ENCODE measurements at places on chromosomes 4 and X. TPM values are rescaled to one million over a fixed set of nuclear protein-coding genes. Genes with fewer than 3 reads are reported as not detected.

- no peak for DNase-seq
- H3K27me3 ChIP-seq, result peaks cover 8% of the 10 kb centered on the region
- H3K4me1 ChIP-seq, result no peaks in the 10 kb centered on the region
- no peaks in the 10 kb centered on the region for H3K36me3 ChIP-seq
These were observed 182.9 kb downstream of the COX18 start for GRCh38 chr4:72886602-72887001.

DNA sequence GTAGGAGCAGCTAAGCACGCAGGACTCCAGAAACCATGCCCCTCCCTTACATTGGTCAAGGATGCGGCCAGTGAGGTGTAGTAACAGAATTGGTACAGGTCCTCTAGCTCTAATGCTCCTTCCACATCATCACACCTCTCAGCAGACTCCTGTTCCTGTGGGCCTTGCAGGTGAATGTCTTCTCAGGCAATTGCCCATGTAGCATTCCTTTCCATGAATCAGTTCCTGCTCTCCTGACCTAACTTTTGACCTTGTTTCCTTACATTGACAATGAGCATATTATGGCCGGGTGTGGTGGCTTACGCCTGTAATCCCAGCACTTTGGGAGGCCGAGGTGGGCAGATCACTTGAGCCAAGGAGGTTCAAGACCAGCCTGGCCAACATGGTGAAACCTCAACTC lies 31.3 kb downstream of the MAP7D3 start:
- H3K27me3 ChIP-seq, result no peaks in the 10 kb centered on the region
- no peak overlapping the region for H3K4me3 ChIP-seq
- H3K4me1 ChIP-seq, result no peaks in the 10 kb centered on the region

- H3K4me3 ChIP-seq, result no peak overlapping the region
- H3K27me3 ChIP-seq, result peaks cover 3% of the 10 kb centered on the region
- no peak overlapping the region for H3K27ac ChIP-seq
- no peaks in the 10 kb centered on the region for H3K36me3 ChIP-seq
- DNase-seq, result no peak
These were observed 81.1 kb upstream of the AADAT start for GRCh38 chr4:170170861-170171260.

DNA sequence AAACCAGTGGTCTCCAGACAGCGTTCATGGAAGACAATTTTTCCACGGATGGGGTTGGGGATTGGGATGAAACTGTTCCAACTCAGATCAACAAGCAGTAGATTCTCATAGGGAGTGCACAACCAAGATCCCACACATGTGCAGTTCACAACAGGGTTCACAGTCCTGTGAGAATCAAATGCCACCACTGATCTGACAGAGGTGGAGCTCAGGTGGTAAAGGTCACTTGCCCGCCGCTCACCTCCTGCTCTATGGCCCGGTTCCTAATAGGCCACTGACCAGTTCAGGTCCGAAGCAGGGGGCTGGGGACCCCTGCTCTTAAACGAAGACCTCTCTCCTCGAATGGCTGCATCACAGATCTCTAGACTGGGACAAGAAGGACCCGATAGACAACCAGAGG lies 4.4 kb downstream of the APBB2 start:
- H3K4me3 ChIP-seq, result no peak overlapping the region
- peaks cover 3% of the 10 kb centered on the region for H3K36me3 ChIP-seq
- H3K4me1 ChIP-seq, result no peaks in the 10 kb centered on the region
- peaks cover 48% of the 10 kb centered on the region for H3K27me3 ChIP-seq
- no peak for DNase-seq
- H3K27ac ChIP-seq, result no peak overlapping the region

GRCh38 chr4:121077496-121077895 lies 5.2 kb upstream of the NDNF start:
- no peak for DNase-seq
- no peak overlapping the region for H3K27ac ChIP-seq
- H3K36me3 ChIP-seq, result peaks cover 3% of the 10 kb centered on the region
- H3K4me1 ChIP-seq, result peaks cover 10% of the 10 kb centered on the region

GRCh38 chr4:53920116-53920515 lies 144.3 kb downstream of the CHIC2 start:
- H3K36me3 ChIP-seq, result no peaks in the 10 kb centered on the region
- H3K4me1 ChIP-seq, result no peaks in the 10 kb centered on the region
- no peak for DNase-seq
- H3K27me3 ChIP-seq, result peaks cover 5% of the 10 kb centered on the region
- no peak overlapping the region for H3K4me3 ChIP-seq

DNA sequence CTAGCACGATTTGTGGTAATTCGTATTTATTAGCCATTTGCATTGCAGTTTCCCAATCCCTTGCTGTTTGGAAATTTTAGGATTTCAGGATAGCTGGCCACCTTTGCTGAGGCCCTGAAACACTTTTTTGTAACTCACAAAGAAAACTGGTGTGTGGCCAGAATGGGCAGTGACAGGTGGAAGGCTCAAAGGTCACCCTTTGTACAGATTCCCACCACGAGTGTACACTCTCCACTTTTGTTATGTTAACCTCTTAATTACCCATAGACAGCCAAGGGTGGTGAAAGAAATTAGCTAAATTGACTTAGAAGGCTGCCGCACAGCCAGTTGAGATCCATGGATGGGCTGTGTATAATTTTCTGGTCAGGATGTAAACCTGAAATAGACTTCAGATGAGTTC lies 109.7 kb upstream of the ARX start:
- H3K27me3 ChIP-seq, result peaks cover 28% of the 10 kb centered on the region
- no peaks in the 10 kb centered on the region for H3K4me1 ChIP-seq
- no peaks in the 10 kb centered on the region for H3K36me3 ChIP-seq

GRCh38 chrX:74422576-74423288 lies 1.4 kb downstream of the SLC16A2 start:
- DNase-seq, result no peak
- peak overlapping the region; percentile 86 for H3K4me3 ChIP-seq
- H3K4me1 ChIP-seq, result peaks cover 6% of the 10 kb centered on the region
- H3K36me3 ChIP-seq, result no peaks in the 10 kb centered on the region

GRCh38 chrX:123924186-123924585 lies 37.3 kb upstream of the STAG2 start:
- DNase-seq, result no peak
- no peaks in the 10 kb centered on the region for H3K36me3 ChIP-seq
- H3K4me3 ChIP-seq, result no peak overlapping the region
- H3K27ac ChIP-seq, result no peak overlapping the region
- no peaks in the 10 kb centered on the region for H3K4me1 ChIP-seq
- H3K27me3 ChIP-seq, result no peaks in the 10 kb centered on the region

GRCh38 chr4:16439768-16440167 lies 213.5 kb upstream of the TAPT1 start:
- no peaks in the 10 kb centered on the region for H3K36me3 ChIP-seq

DNA sequence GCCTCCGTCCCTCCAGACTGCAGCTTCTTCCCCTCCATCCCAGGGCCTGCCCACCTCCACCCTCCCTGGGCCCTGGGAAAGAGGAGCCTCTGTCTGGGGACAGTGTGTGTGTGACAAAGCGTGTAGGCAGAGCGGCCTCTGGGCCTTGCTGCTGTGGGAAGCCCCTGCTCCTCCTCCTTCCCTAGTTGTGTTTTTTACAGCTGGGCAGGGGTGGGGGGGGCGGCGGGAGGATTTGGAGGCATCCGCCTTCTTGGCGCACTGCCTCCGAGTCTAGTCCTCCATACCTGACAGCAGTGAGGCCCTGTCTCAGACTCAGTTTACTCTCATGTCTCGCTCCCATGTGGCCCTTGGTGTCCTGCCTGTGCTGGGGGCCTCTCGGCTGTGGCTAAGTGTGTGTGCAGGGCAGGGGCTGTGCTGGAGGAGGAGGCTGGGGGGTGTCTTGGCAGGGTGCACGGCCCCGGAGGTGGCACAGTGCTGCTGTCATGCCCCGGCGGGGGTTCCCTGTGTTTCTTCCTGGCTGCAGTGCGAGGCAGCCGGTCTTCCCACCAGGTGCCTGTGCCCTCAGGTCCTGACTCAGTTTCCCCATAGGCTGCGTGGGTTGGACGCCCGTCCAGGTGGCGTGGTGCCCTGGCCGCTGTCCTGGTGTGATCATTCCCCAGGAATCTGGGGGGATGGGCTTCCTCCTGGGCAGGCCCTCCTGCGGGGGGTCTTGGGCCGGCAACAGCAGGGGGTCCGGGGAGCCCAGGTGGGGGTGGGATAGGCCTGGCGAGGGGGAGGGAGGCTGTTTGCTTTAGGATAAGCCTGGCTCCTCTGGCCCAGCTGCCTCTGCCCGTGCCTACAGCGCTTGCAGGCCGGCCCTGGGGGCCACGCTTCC lies 7.0 kb downstream of the FGFRL1 start:
- H3K4me3 ChIP-seq, result no peak overlapping the region
- DNase-seq, result no peak
- H3K27me3 ChIP-seq, result no peaks in the 10 kb centered on the region
- no peak overlapping the region for H3K27ac ChIP-seq
- peaks cover 9% of the 10 kb centered on the region for H3K4me1 ChIP-seq
- H3K36me3 ChIP-seq, result no peaks in the 10 kb centered on the region

- DNase-seq, result no peak
- peaks cover 25% of the 10 kb centered on the region for H3K4me1 ChIP-seq
- H3K27me3 ChIP-seq, result no peaks in the 10 kb centered on the region
- H3K27ac ChIP-seq, result peak overlapping the region; percentile 44
These were observed 24.4 kb upstream of the GBA3 start for GRCh38 chr4:22668301-22668700.

- H3K36me3 ChIP-seq, result no peaks in the 10 kb centered on the region
- H3K4me1 ChIP-seq, result no peaks in the 10 kb centered on the region
- no peak overlapping the region for H3K27ac ChIP-seq
- peaks cover 1% of the 10 kb centered on the region for H3K27me3 ChIP-seq
- no peak overlapping the region for H3K4me3 ChIP-seq
- no peak for DNase-seq
These were observed 196.6 kb downstream of the EVC2 start for GRCh38 chr4:5511791-5512190.

DNA sequence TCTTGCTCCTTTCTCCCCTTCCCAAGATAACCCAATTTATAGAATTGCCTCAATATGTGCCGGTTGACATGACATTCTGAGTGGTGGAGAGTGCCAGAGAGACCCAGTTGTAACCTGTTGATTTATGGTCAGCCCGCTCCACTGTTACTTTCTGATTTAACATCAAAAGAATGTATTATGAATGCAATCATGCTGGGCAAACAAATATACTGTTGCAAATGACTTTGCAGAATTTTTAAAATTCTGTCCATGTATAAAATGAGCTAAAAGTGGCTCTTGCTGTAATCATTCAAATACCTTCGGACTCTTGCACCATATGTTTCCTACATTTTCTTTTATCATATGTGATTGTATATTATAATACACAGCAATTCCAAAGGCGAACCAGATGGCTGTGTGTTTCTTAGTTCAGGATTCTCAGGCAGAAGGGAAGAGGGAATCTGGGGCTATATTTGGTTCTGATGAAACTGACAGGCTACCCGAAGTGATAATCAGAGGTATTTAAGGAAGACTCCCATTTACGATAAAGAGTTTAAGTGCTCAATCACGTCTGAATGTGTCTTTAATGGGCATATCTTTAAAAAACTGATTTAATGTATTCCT lies 131.7 kb downstream of the CLCN4 start:
- no peak for DNase-seq
- peaks cover 6% of the 10 kb centered on the region for H3K27me3 ChIP-seq
- peaks cover 3% of the 10 kb centered on the region for H3K36me3 ChIP-seq
- H3K4me3 ChIP-seq, result no peak overlapping the region
- no peaks in the 10 kb centered on the region for H3K4me1 ChIP-seq

- H3K36me3 ChIP-seq, result no peaks in the 10 kb centered on the region
- peak overlapping the region; percentile 74 for H3K27ac ChIP-seq
- H3K4me1 ChIP-seq, result peaks cover 17% of the 10 kb centered on the region
- H3K27me3 ChIP-seq, result no peaks in the 10 kb centered on the region
These were observed 1.4 kb downstream of the GATA1 start for GRCh38 chrX:48787505-48788443.

GRCh38 chr4:72582853-72583252 lies 13.8 kb upstream of the ADAMTS3 start:
- no peaks in the 10 kb centered on the region for H3K27me3 ChIP-seq
- H3K4me1 ChIP-seq, result no peaks in the 10 kb centered on the region
- H3K36me3 ChIP-seq, result no peaks in the 10 kb centered on the region
- H3K27ac ChIP-seq, result no peak overlapping the region

DNA sequence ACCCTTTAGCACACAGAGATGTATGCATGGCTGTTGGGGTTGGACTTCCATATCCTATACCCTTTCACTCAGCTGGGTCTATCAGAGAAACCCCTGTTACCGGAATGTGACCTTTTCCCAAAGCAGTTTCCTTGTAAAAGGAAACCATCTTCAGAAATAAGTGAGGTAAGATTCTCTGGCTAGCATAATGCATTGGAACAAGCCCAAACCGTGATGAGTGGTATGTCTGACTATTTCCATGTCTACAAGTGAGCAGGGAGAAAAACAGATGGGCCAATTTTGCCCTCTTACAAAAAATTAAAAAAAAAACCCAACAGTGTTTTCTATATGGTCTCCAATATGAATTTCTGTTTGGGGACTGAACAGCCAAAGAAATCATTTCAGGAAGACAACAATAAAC lies 283.9 kb downstream of the SMARCA1 start:
- no peak overlapping the region for H3K27ac ChIP-seq
- no peak for DNase-seq
- no peaks in the 10 kb centered on the region for H3K4me1 ChIP-seq
- no peak overlapping the region for H3K4me3 ChIP-seq
- H3K27me3 ChIP-seq, result peaks cover 2% of the 10 kb centered on the region

DNA sequence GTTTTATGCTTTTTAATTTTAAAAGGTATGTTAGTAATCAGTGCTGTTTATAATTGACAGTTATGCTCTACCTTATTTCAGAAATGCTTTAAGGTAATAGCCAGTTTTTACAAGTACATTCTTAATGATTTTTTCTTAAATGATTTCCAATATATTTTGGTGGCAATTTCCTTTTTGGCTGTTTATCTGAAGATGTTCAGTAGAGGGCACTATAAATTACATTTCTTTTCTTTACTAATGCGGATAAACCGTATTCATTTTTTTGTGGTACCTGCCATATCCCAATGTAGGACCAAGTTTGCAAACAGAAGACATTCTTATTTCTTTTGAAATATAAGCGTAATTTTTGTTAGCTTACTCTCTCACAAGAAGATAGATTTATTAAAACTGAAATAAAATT lies 65.4 kb downstream of the CCKAR start:
- peaks cover 16% of the 10 kb centered on the region for H3K36me3 ChIP-seq
- no peak for DNase-seq
- no peaks in the 10 kb centered on the region for H3K4me1 ChIP-seq

- H3K4me1 ChIP-seq, result peaks cover 20% of the 10 kb centered on the region
- H3K36me3 ChIP-seq, result no peaks in the 10 kb centered on the region
- no peaks in the 10 kb centered on the region for H3K27me3 ChIP-seq
- DNase-seq, result no peak
- no peak overlapping the region for H3K4me3 ChIP-seq
These were observed 63.7 kb downstream of the MAML3 start for GRCh38 chr4:140090215-140090731.

- no peak for DNase-seq
- H3K27me3 ChIP-seq, result no peaks in the 10 kb centered on the region
- peaks cover 18% of the 10 kb centered on the region for H3K4me1 ChIP-seq
These were observed 2.6 kb downstream of the POLA1 start for GRCh38 chrX:24696294-24696693.

FGB gene
- total RNA-seq, result not detected

JCHAIN gene
- total RNA-seq, result 6.9 TPM

BOD1L1 gene
- 72.7 TPM for total RNA-seq

UGT2A3 gene
- not detected for total RNA-seq

GLRA2 gene
- not detected for total RNA-seq

TBC1D8B gene
- 1.7 TPM for total RNA-seq

PDLIM3 gene
- total RNA-seq, result not detected

PCYT1B gene
- total RNA-seq, result not detected

NMU gene
- total RNA-seq, result not detected

ETDA gene
- not detected for total RNA-seq

CLGN gene
- not detected for total RNA-seq

DHX15 gene
- total RNA-seq, result 155 TPM
